Activated naive CD8-positive, alpha-beta T cell treated with anti-CD3 and anti-CD28 coated beads, Interleukin-2, amount 50 U/mL, for 16 hours (primary cell): ENCODE measurements at places on chromosomes 2 and 18.

DNA sequence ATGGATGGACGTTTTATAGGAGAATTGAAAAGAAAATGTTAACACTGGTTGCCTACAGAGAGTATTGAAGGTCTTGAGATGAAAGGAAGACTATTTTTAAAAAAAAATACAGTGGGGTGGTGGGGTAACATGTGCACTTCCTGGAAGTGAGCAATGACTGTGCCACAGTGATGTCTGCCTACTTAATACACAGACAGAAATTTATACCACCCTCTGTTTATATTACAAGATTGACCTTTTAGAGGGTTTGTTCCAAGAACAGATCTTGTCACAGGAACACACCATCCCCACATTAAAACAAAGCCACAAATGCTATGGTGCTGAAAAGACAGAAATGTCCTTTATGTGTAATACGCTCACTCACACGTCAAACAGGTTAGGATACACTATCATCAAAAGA, 87.6 kb downstream of the THADA start:
- DNase-seq: no peak

GRCh38 chr2:48541666-48542389, 11.9 kb downstream of the STON1 start:
- DNase-seq: no peak

DNA sequence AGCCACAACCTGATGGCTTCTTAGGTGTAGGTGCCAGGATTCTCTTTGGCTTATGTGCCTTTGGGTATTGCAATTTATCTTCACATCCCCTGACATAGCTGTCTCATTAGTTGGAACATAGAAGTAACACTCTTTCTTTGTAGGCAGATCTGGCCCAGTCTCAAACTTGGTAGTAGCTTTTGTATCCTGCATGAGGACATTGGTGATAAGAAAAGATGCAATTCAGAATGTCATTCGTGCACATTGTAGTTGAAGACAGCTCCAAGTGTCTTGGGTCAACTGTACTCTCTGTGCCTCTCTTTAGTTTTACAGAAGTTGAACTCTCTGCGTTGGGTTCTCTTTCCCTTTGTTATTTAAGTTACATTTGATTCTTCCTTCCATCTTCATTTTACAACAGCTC, 69.6 kb upstream of the BCL11A start:
- DNase-seq: no peak

DNA sequence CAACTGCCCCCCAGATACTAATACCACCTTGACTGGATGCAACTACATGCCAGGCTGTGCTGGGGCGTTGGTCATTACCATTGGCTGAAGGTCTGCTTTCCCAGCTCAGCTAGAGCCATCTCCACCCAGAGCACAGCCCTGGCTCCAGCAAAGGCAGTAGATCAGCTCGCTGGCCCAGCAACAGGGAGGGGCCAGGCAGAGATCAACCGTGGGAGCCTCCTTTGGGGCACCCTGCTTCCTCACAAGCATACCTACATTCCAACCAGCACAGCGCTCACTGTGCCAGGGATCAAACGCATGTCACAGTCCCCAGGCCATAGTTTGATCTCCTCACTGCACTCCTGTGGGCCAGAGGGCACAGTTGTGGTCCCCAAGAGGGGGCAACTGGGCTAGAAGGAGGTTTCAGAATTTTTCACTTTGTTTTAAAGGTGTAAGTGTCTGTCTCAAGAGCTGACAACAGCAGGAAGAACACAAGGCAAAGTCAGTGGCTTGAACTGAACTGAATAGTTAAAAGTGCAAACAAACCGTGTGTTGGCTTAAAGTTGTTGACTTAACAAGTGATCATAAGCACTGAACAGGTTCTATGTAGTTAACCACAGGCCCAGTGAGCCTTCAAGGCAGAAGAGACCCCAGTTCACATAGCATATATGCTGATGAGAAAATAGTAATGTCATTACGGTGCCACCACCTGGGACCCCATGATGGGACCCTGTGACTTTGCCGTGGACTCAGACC, 70.1 kb upstream of the BZW1 start:
- DNase-seq: no peak

DNA sequence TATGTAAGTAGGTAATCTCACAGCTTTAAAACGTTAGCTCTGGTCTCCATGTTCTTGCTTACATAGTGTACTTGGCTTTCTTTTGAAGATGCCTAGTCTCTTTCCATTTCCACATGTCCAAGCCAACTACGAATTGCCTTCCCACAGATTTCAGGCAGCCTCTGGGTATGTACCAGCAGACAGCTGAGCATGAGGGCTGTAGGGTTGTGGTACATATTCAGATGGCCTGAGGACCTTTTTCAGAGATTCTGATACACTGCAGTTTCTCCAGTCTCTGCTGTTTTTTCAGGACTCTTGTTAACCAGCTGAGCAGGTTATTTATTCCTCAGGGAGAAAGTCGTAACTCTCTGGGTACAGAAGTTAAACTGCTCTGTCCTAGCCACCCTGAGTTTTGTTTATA, 3.1 kb upstream of the KCNJ13 start:
- no peak for DNase-seq

DNA sequence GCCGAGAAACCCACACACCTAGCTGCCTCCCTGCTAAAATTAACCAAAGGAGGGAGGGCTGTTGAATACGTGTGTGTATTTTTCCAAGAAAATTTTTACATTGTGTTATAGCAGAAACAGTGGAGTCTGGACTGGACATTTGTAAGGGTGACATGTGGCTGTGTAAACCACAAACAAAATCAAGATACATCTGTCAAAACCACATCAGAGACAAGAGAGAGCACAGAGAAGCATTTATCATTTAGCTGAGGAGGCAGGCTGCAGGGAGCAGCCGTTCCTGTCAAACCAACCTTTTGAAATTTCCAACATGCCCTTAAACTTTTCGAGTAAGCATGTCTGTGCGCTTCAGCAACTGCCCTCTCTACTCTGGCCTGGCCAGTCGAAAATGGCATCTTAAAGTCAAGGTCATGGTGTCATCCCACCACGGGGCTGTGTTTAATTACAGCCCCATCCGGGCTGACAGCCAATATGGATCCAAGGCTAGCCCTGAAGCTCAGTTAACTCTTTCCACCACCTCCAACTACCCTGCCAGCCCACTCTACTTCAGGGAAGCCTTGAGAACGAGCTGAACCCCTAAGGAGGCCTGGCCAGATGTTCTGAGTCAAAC, 8.4 kb downstream of the BCL11A start:
- no peak for DNase-seq

GRCh38 chr18:39496986-39497385, 1931.4 kb upstream of the CELF4 start:
- DNase-seq: no peak

GRCh38 chr2:27736890-27737204, 34.7 kb upstream of the MRPL33 start:
- DNase-seq: no peak

- no peak for DNase-seq
Observed at GRCh38 chr2:145644820-145645302, 1124.9 kb upstream of the ZEB2 start.

- DNase-seq: no peak
Observed at GRCh38 chr2:208820014-208820688, 413.6 kb downstream of the PTH2R start.

DNA sequence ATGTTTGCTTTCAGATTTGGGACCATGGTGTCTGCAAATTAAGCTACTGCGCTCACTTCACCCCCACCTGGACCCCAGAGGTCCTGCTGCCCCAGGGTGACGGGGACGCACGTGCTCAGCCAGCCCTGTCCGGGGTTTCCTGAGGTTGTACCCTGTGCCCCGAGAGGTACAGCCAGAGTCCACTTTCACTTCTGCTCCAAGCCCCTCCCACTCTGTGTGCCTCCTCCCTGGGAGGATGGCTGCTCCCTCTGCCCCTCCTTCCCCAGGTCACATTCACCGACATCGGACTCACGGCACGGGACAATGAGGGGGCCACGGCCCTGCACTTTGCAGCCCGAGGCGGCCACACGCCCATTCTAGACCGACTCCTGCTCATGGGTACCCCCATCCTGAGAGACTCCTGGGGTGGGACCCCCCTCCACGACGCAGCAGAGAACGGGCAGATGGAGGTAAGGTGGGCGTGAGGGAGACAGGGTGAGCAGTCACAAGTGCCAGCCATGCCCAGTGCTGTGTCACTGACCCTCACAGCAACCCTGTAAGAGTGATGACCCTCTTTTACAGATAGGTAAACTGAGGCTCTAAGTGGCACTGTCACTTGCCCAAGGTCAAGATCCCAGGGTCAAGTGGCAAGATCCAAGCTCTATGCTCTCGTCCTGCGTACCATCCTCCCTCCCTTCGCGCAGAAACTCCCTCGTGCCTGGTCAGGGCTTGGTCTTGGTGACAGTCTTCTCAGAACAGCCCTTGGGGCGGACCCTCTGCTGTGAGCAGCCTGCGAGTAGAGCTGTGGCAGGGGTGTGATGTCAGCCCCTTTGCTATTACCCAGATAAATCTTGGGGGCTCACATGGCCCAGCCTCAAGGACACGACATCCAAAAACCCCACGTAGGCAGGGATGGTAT, 7.6 kb downstream of the ESPNL start:
- DNase-seq: no peak

DNA sequence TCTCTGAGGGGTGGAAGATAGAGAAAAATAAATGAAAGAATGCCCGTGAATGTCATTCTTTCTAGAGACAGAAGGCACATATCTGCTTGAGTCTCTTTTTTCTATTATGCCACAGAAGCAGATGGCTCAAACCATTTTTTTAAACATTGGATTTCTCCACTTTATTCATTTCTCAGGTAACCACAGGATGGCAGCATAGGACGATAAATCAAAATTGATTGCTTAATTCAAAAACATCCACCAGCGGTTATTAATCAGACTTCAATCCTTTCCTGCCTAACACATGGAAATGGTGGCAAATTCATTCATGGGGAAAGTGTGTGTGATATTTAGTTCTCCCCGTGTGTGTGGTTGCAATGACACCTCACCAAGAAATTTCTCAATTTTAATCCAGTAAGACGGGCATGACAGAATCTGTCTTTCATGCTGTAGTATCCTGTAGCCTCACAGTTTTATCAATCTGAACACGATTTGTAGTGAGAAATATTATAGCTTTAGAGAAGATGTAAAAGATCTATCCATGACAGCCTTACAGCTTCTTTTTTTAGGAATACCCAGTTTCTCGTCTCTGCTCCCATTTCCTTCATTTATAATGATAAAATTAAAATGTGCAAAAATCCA, 72.2 kb downstream of the DSC3 start:
- DNase-seq: no peak

DNA sequence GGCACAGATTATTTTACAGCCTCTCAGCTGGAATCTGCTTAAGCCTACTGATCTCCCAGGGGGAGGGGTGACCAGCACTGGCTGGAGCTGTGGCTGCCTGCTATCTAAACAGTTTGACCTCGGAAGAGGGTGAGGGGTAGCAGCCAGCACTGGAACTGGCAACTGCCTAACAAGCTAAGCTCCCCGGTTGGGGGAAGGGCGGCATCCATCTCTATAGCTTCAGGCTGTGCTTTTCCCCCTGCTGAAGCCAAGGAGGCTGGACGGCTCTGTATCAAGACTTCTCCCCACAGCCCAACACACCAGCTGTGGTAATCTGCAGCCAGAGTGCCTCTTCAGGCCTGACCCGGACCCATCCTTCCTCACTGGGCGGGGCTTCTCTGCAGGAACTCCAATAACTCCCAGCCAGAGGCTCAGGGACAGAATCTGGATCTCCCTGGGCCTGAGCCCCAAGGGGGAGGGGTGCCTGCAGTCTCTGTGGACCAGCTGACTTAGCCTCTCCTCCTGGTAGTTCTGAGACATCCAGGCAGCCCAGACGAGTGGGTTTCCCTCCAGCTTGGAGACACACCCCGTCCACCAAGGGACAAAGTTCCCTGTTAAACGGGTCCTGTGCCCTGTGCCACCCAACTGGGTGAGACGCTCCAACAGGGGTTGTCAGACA, 560.2 kb downstream of the LRP1B start:
- DNase-seq: no peak

- DNase-seq: no peak
Observed at GRCh38 chr2:8452979-8453903, 228.6 kb upstream of the ID2 start.

DNA sequence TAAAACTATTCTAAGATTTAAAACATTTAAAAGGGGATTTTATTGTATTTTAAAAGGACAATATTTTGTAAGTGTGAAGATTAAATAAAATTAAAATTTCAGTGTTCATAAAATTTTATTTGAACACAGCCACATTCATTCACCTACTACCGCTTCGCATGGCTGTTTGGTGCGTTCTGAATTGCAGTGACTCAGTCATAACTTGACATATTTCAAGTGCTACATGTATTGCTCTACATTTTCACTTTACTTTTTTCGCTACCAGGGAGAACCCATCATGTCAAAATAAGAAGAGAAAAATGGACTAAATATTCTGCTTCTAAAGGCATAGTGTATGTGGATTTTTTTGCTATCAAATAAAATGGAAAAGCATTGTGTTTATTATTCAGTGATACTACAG, 8.7 kb downstream of the PTH2R start:
- DNase-seq: no peak

DNA sequence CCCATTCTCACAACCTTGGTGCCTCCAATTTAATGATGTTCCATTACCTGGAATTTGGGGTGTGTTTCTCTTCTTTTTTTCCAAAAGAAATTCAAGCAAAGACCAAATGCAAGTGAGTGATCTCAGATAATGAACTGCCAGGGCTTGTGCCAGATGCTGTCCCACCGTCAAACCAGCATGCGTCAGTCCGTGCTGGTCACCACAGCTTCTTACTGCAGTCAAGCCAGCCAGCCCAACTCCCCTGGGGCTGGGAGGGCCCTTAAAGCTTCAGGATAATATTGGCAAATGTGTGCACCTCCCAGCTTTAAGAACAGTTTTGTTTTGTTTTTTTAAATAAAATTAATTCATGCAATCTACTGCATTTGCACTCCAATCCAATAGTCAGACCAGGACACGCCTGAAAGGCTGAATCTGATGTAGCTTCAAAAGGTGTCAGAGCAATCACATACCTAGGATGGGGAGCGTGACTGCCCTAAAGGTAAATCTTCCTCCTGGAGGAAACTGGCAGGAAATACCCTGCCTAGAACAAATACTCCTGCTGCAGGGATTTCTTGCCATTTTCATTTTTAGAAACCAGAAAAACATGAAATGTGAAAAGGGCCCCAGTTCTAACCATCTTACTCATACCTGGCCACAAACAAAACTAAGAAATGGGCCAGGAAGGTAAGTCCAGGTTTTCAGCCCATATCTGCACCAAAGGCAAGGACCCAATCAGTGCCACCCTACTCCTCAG, 26.8 kb upstream of the SP3 start:
- DNase-seq: no peak

- DNase-seq: no peak
Observed at GRCh38 chr2:961786-962185, 11.1 kb downstream of the SNTG2 start.

DNA sequence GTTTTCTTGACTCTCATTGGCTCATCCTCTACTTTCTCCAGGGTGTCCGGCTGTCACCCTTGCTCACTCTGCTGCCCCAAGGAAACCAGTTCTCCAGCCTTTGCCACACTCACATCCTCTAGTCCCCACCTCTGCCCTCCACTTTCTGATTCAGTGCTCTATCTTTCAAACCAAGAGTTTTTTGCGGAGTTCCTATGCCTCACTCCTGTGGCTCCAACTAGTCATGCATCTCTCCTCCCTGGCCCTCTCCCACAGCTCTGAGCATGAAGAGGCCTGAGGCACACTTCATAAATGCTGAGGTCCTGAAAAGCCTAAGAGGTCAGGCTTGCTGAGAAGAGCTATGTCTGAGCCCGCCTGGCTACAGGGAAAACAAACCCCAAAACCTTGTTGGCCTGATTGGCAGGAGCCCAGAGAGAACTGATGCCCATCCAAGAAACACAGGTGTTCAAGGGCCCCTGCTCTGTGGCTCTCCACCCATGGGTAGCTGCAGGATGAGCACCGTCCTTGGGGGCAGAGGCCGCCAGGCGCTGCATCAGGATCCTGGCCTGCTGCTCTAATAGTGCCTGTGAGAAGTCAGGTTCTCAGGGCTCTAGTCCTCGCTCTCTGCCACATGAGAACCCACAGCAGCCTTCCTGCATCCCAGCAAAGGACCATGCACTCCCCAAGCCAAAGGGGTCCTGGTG, 42.1 kb downstream of the HS1BP3 start:
- no peak for DNase-seq
